Brain pericyte (primary cell): ENCODE measurements at places on chromosomes 16 and 17.

GRCh38 chr17:68273722-68274121, 17.2 kb downstream of the SLC16A6 start:
- no peak for DNase-seq

DNA sequence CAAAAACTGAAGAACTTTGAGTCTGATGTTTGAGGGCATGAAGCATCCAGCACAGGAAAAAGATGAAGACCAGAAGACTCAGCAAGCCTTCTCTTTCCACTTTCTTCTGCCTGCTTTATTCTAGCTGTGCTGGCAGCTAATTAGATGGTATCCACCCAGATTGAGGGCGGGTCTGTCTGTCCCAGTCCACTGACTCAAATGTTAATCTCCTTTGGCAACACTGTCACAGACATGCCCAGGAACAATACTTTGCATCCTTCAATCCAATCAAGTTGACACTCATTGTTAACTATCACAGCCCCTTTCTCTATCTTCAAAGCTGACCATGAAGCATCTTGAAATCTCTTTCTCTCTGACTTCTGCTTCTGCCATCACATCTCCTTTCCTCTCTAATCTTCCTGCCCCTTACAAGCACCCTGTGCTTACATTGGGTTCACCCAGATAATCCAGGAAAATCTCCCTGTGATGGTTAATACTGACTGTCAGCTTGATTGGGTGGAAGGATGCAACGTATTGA, 115.9 kb upstream of the CDH13 start:
- DNase-seq = no peak

DNA sequence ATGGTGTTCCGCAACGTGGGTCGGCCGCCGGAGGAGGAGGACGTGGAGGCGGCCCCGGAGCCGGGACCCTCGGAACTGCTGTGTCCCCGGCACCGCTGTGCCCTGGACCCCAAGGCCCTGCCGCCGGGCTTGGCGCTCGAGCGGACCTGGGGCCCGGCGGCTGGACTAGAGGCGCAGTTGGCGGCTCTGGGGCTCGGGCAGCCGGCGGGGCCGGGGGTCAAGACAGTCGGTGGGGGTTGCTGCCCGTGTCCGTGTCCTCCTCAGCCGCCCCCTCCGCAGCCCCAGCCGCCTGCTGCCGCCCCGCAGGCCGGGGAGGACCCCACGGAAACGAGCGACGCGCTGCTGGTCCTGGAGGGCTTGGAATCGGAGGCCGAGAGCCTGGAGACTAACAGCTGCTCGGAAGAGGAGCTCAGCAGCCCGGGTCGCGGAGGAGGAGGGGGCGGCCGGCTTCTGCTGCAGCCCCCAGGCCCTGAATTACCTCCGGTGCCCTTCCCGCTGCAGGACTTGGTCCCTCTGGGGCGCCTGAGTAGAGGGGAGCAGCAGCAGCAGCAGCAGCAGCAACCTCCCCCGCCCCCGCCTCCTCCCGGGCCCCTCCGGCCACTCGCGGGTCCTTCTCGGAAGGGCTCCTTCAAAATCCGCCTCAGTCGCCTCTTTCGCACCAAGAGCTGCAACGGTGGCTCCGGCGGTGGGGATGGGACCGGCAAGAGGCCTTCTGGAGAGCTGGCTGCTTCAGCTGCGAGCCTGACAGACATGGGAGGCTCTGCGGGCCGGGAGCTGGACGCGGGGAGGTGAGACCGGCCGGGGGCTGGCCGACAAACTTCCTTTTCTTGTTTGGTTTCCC, 821 bp downstream of the SOCS7 start:
- no peak for DNase-seq

DNA sequence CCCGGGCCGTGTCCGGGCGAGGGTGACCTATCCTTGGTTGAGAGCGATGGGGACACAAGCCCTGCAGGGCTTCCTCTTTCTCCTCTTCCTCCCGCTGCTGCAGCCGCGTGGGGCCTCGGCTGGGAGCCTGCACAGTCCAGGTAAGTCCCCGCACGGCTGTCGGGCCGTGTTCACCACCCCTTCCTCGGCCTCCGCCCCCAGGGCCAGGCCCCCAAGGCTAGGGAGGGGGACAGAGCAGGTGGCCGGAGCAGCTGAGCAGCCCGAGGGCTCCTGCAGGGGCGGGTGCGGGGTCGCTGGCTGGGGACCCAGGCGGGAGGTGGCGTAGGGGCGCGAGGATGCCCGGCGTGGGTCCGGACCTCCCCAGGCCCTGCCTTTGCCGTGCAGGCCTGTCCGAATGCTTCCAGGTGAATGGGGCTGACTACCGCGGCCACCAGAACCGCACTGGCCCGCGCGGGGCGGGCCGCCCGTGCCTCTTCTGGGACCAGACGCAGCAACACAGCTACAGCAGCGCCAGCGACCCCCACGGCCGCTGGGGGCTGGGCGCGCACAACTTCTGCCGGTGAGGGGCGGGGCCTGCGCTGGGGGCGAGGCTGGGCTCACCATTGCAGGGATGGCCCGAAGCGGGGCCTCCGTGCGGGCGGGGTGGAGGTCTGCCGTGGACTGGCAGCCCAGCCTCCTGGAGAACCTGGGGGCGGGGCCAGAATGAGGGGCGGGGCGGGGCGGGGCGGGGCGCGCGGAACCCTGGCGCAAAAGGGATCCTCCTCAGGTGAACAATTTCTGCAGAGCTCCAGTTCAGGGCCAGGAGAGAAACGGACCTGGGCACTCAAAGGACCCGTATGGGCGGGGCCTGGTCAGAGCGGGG, 631 bp downstream of the KREMEN2 start:
- DNase-seq = no peak

DNA sequence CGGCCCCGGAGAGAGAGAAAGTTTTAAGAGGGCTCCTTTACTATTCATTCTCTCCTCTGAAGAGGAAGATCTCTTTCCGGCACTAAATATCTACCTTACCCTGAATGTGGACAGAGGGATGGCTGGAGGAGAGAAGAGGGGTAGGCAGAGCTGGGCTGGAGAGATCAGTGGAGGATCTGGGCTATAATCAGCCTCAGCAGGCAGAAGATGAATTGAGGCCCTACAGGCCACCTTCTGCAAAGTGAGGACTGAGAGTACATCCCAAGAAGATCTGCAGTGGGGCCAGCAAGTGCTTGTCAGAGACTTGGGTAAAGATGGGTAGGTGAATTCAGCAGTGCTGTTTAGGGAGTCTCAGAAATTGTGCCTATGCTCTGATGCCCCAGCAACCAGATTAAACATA, 6.5 kb upstream of the HOXB1 start:
- no peak for DNase-seq

GRCh38 chr16:71479420-71479819, 9.7 kb downstream of the ZNF19 start:
- DNase-seq = no peak

DNA sequence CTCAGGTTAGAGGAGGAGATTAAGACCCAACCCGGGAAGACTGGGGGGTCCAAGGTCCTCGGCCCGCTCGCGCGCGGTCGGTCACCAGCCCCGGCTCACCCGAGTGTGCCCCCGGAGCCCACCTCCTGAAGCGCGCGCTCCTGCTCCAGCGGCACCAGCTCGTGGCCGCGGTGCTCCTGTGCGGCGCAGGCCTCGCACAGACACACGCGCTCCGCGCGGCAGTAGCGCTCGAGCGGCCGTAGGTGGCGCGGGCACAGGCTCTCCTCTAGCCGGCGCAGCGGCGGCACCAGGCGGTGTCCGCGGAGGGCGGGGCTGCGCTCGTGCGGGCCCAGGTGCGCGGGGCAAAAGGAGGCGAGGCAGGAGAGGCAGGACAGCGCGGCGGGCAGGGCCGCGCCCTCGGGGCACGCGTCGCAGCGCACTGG, 618 bp downstream of the TRIM47 start:
- no peak for DNase-seq

DNA sequence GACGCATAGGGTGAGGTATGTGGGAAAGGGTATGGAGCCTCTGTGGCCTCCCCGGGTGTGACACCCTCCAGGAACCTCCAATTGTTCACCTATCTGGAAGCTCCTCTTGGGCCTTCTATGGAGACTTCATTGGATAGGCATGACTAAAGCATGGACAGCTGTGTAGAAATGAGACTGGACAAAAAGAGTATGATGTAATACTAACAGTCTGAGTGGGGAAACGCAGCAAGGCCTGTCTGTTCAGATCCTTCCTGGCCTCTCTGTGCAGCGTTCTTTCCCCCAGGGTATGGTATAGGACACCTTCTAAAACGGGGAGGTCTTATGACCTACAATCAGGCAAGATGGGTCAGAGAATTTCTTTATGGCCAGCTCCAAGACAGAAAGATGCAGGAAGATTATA, 30.7 kb upstream of the CCNF start:
- DNase-seq = no peak

- DNase-seq = no peak
Measured at GRCh38 chr17:81241648-81242420, 2.7 kb downstream of the NDUFAF8 start.

GRCh38 chr17:55456307-55457240, 34.9 kb upstream of the MMD start:
- DNase-seq = no peak

DNA sequence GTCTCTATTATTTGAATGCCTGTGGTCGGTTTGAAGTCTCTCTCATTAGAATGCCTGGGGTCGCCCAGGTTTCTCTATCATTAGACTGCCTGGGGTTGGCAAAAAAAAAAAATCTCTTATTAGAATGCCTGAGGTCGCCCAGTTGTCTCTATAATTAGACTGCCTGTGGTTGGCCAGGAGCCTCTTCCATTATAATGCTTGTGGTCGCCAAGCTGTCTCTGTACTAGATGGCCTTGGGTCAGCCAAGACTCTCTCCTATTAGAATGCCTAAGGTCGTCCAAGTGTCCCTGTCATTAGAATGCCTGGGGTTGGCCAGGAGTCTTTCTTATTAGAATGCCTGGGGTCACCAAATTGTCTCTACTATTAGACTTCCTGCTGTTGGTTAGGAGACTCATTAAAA, 2228.4 kb downstream of the TP53TG3F start:
- DNase-seq = no peak

DNA sequence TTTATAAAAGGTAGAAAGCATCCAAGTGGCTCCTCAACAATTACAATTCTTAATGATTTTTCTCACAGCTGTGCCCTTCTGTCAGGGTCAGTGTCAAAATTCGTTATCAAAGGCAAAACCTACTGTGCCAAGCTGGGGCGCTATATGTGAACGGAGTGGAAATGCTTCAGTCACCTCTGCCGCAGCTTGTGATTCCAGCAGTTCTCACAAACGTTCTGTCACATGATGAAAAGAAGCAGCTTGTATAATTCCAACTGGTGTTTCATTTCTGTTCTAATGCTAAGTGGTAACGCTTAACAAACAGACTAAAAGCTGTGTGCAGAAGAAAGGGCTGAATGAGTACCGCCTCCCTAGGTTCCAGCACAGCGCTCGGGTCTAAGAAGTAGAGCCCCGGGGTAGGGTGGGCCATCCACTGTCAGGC, 14.2 kb downstream of the PLD6 start:
- no peak for DNase-seq

GRCh38 chr16:19505600-19506303, 16.1 kb downstream of the GDE1 start:
- peak; percentile 78 for DNase-seq

DNA sequence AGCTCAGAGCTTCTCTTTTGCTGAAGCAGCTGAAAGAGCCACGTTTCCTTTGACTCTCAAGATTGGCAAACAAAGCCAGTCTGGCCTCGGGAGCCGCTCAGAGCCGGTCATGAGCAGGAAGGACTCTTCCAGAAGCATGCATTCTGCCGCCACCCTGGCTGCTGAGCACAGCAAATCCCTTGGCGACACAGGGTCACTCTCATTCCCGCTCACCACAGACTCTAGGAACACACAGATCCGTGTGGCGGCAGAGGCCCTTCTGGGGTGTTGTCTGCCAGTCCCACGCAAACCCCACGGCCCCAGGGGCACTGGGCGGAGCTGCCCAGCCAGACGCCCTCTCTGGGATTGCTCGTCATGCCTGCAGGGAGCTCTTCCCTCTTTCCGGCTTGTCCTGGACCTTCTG, 157.0 kb downstream of the C16orf95 start:
- no peak for DNase-seq

DNA sequence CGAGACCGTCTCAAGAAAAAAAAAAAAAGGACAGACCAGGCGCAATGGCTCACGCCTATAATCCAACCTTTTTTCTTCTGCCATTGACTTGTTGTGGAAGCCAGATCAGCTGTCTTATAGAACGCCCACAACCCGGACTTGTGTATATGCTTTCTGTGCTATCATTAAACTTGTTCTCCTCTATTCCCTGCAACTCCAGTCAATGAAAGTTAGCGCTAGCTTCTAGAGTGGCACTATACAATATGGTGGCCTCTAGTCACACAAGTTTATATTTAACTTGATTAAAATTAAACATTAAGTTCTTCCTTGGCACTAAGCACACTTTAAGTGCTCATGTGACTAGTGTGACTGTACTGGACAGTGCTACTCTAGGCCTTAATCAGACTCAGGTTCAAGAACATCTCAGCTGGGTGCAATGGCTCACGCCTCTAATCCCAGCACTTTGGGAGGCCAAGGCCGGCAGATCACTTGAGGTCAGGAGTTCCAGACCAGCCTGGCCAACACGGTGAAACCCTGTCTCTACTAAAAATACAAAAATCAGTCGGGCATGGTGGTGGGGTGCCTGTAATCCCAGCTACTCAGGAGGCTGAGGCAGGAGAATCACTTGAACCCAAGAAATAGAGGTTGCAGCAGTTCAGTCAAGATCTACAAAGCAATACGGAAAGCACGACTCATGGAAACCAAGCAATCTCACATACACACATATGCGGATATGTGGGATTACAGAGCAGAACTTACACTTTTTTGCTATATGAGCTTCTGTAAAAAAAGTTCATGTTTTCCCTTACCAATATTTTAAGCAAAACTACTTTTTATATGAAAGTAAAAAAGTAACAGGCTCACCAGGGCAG, 18.8 kb upstream of the GLG1 start:
- DNase-seq = no peak

GRCh38 chr17:31877911-31878702, 19.1 kb upstream of the COPRS start:
- peak; percentile 94 for DNase-seq

GRCh38 chr17:80313160-80313829, 52.6 kb downstream of the RNF213 start:
- DNase-seq = no peak
